ENCODE measurements at places on chromosomes 5 and 9.

DNA sequence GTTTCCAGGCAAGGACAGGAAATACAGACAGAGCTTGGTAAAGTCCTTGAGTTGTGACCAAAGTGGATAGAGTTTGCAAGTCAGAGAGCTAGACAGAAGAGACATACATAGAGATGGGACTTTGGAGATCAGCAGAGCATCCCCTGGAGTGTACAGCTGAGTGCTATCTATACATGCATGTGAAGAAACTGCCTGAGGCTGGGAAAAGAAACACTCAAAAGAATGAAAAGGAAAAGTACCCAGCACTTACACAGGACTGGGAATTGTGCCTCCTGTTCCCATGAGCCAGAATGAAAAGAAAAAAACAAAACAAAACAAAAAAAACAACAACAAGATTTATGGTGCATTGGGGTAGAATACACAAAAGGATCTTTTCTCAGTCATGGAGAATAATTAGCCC is 606.4 kb downstream of the ZNF608 start:
- no peak for DNase-seq

GRCh38 chr5:7464182-7464581 is 68.2 kb downstream of the ADCY2 start:
- DNase-seq = no peak

DNA sequence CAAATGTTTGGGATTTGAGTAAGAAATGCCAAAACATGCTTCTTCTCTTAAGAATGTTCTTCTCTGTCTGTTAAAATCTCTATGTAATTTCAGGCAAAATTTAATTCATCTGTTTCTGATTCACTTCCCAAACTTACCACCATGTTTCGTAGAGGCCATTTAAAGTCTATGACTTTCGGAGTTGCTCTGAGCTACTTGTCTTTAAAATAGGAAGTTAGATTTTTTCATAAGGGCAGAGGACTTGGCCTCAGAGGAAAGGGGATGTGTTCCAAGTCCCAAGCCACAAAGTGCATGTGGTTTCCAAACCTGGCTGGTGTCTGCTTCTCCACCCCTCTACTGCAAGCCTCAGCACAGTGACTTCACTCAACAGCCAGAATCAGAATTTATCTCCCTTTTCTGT is 111.3 kb upstream of the ADRA1B start:
- DNase-seq = peak; percentile 21

GRCh38 chr5:143033535-143034250 is 263.5 kb downstream of the ARHGAP26 start:
- no peak for DNase-seq

DNA sequence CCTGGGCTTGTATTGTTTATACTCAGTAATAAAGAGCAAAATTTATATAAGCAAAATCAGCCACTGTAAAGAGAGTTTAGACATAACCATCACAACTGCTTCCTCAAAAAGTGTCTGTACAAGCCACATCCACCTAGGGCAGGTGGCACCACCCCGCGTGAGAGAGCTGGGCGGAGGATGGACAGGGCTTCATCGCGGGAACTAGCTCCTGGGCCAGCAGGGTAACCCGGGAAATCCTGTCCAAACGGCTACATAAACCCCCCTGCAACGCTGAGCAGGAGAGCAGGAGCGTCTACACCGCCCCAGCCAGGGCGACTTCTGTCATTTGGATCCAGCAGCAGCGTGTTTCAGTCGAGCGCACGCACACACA is 1.3 kb downstream of the SLC6A3 start:
- no peak for DNase-seq

DNA sequence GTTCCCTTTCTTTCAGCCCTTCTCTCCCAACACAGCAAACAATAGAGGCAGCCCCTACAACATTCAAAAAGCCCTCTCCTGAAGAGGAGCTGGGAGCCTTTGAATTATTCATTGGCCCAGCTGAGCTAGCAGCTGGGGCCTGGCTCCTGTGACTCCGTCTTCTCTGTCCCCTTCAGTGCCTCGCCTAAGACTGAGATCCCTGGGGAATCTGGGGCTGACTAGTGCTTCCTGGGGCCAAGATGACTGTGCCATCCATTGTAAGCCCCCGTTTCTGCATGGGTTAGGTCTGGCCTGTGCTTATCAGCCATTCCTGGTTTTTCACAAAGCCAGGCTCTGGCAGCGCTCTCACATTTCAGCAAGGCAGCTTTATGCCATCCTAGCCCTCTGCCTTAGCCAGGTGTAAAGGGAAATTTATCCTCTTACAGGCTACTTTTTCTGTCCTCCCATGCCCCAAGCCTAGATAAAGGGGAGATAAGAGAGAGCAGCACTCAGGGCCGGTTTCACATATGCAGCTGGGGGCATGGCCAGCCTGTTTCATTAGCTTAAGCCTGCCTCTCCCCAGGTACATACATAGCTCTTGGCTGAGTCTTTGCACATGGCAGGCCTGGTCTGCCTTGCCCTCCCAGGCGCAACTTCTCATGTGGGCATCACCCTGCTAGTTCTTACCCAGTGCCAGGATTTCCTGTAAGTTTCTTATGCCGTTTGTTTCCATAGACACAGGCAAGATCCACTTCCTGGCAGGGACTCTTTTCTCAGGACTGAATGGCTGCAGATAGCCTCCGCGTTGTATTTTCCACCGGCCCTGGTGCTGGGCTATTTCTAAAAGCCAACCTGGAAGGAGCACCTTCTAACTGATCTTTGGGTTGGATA is 15.8 kb downstream of the PTPA start:
- no peak for DNase-seq

- DNase-seq = peak; percentile 77
Measured at GRCh38 chr9:6055216-6055615, 39.8 kb upstream of the RANBP6 start.

GRCh38 chr9:131739133-131739958 is 530 bp downstream of the RAPGEF1 start:
- peak; percentile 56 for DNase-seq

- DNase-seq = no peak
Measured at GRCh38 chr5:172901012-172901780, 58.0 kb upstream of the RPL26L1 start.

GRCh38 chr9:136075881-136076678 is 19.0 kb downstream of the NACC2 start:
- DNase-seq = peak; percentile 30

DNA sequence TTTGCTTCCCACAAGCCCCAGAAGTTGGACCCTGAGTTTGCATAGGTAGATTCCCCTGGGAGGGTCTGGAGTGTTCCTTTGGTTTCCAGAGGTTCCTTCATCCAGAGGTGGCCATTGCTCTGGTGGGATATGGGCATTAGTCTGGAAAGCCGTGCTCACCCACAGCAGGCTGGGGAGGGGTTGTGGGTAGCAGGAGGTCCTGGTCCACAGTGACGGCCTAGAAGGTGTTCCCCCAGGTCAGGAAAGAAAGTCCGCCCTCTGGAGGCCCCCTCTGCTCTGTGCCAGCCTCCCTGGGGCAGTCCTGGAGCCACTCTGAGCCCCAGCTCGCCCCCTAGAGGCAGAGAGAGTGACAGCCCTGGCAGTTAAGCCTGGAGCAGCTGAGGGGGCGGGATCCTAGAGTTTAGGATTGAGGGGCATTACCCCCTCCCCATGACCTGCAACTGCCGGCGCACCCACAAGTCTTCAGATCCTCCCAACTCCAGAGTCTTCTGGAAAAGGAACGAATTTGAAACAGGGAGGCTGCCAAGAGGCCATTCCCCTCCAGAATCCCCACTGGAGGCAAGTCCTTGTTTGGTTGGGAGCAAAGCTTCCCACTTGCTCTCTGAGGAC is 36.8 kb downstream of the NDST1 start:
- peak; percentile 61 for DNase-seq

GRCh38 chr9:82167296-82167695 is 178.7 kb downstream of the SPATA31D1 start:
- DNase-seq = no peak

DNA sequence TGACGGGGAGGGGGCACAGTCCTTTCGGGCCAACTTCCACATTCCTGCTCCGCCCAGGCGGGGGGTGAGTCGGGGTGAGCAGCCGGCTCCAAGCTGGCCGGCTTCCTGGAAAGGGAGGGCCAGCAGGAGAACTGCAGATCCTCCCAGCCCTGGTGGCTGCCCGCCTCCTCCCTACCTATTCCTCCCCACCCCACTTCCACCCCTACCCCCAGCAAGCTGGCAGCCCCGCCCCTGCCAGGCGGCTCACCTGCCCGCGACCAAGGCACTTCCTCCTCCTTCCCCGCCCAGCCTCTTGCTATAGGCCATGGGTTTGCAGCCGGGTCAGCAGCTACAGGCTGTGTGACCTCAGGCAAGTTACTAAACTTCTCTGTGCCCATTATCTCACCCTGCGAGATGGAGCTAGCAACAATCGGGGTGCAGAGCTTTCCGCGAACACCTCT is 5.6 kb upstream of the IRF1 start:
- DNase-seq = peak; percentile 98

- no peak for DNase-seq
Measured at GRCh38 chr5:18483451-18483850, 849.2 kb downstream of the TAF11L14 start.

DNA sequence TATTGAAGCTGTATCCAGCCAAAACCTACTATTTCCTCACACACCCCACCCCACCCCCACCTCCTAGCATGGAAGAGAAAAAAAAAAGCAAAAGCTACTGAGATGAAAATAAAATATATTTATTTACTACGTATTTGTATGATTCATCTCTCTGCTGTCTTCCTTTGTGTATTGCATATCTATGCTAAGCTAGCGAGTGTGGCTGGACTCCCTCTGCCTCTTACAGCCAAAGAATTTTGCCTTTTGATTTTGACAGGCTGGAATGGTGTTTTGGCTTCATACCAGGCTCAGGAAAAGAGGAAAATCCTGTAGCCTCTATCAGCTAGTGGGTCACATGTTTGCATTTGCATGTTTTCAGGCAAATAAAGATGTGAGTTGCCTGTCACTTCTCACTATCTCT is 2.2 kb downstream of the ABLIM3 start:
- no peak for DNase-seq

GRCh38 chr5:94807985-94808384 is 189.5 kb downstream of the SLF1 start:
- DNase-seq = no peak

Measured in CD4-positive, alpha-beta T cell treated with Interferon alpha-2 for 1 hour (primary cell).